Cerebellar nuclear complex (tissue), 1 donor: ENCODE measurements at places on chromosomes 6 and 20.

GRCh38 chr20:11697646-11698045 is 220.0 kb upstream of the BTBD3 start:
- DNase-seq = no peak

DNA sequence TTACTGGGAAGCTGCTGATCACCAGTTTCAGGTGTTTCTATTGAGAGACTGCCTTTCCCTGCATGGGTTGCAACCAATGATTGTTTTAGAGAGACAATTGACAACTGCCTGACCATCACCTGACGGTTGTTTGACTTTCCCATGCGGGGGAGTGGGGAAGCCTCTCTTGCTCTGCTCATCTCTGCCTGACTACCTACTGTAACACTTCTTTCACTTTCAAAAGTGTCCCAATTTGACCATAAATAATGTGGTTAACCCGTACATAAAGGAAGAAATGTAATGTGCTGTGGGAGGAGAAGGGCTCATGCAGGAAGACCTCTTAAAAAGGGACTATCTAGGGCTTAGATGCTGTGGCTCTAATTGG is 122.1 kb upstream of the PHACTR1 start:
- no peak for DNase-seq

DNA sequence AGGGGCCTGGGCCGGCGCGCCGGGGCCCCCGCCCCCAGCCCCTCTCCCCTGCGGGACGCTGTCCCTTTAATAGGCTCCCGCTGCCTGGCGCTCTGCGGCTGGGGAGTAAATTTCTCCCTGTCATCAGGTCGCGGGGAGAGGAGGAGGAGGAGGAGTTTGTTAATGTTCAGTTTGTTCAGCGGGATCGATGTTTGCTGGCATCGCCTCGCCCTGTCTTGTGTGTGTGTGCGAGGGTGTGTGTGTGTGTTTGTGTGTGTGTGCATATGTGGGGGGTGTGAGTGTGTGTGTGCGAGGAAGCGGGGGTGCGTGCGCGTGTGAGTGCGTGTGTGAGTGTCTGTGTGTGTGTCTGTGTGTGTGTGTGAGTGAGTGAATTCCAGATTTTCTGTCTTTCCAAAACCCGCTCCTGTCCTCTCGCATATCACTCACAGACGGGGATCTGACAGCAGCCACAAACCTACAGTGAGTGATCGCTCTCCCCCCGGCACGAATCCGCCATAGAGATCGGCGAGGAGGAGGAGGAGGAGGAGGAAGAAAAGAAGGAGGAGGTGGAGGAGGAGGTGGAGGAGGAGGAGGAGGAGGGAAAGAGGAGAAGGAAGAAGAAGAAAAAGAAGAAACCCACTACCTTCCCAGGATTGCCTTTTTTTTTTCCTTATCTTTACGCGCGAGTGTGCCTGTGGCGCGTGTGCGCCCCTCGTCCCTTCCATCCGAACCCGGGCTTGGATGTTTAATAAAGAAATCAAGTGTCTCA is at the start of gene TSHZ2:
Gene TSHZ2, plus strand, starts transcription at position 169 of the 748 bp plus-strand sequence. CDS start 936 bp downstream, outside the sequence.
- DNase-seq = no peak

DNA sequence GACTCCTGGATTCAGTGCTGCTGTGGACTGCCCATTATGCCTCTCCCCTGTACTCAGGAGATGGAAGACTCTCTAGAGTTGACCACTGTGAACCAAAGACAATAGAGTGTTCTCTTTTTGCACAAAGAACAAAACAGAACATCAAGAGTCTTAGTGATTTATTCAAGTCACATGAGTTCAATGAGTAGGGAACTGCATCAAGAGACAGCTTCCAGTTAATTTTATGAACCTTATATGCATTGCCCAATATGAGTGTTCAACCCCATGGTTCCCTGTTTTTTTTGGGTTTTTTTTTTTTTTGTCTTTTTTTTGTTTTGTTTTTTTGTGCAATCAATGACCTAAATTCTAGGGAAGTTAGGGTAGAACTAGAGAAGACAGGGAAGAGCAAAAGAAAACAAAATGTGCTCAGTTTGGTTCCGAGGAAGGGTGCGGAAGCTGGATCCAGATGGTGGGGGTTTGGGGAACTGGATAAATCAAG is 224.3 kb downstream of the MAFB start:
- DNase-seq = no peak

- no peak for DNase-seq
Observed at GRCh38 chr6:49453221-49453620, 9.8 kb downstream of the MMUT start.

DNA sequence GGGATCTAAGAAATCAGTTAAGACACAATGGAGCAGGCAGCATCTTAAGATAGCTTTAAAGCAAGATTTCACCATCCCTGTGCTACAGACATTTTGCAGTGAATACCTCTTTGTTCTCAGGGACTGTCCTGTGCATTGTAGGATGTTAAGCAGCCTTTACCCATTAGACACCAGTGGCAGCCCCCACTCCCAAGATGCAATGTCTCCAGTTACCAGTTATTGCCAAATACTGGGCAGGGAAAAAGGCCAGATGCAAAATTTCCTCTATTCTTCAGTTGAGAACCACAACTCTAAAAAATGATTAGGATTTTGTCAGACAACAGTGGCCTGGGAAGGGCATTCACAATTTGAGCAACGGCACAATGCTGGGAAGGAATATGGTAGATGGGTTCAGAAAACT is 6.1 kb downstream of the FBXO5 start:
- DNase-seq = no peak

- DNase-seq = no peak
Observed at GRCh38 chr6:109521080-109521479, 38.1 kb upstream of the ZBTB24 start.

GRCh38 chr6:32761072-32761471 is 2.3 kb downstream of the HLA-DQB2 start:
- no peak for DNase-seq

- no peak for DNase-seq
Observed at GRCh38 chr6:144660561-144661115, 375.5 kb downstream of the UTRN start.

- no peak for DNase-seq
Observed at GRCh38 chr20:3222635-3223600, 13.6 kb downstream of the ITPA start.

DNA sequence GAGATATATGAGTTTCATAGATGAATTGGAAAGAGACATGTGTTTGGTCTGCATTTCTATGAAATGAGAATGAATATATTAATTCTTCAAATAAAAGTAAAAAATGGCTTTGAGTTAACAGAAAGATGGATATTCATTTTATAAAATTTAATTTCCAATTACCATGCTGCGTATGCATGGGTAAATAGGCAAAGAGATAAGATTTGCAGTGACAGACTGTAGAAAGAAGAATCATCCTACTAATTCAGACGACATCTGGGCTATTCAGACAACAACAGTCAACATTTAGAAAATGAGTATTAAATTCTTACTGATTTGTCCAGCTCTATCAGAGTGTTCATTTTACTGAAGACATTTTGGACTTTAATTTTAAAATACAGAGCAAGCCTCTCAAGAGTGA is 602.2 kb upstream of the NRSN1 start:
- no peak for DNase-seq

DNA sequence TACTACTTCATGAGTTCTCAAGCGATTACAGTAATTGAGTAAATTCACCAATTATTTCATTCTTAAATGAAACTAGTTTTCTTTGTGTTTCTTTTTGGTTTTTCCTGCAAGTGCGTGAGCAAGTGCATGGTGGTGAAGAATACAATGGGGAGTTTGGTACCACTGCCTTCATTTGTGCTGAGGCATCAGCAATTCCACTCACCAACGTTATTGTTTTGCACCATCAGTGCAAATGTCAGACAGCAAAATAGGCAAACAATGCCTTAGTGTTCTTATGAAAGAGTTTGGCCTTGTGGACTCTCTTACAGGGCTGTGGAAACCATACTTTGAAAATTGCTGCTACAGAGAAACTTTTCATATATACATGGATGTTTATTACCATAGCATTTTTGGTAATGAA is 8.2 kb downstream of the CDH26 start:
- no peak for DNase-seq

DNA sequence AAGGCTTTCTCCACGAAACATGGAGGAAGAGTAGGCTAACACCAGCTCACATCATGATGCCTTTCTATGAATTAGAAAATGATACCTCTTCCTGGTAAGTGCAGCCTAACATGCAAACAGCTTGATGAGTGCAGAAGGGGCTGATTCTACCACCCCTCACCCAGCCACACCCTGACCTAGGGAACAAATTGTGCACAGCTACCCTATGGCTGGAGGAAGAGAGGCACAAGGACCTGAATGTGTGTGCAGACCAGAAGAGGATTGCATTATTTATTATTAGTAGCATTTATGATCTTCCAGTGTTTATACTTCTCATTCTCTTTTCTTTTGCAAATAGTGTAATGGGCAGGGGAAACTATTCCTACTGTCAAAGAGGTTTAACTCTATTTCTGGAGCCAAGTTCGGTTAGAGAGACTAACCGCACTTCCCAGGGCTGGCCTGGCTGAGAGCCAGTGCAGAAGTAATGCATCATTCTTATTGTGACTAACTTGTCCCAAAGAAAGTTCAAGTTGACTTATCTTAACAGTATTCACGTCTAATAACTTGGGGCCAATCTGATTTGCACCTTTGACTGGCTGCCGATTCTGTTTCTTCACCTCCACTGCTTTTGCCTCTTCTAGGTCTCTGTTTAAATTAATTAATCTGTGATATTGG is 237.5 kb downstream of the CD83 start:
- DNase-seq = no peak

GRCh38 chr6:165573671-165574070 is 89.4 kb downstream of the PDE10A start:
- no peak for DNase-seq

DNA sequence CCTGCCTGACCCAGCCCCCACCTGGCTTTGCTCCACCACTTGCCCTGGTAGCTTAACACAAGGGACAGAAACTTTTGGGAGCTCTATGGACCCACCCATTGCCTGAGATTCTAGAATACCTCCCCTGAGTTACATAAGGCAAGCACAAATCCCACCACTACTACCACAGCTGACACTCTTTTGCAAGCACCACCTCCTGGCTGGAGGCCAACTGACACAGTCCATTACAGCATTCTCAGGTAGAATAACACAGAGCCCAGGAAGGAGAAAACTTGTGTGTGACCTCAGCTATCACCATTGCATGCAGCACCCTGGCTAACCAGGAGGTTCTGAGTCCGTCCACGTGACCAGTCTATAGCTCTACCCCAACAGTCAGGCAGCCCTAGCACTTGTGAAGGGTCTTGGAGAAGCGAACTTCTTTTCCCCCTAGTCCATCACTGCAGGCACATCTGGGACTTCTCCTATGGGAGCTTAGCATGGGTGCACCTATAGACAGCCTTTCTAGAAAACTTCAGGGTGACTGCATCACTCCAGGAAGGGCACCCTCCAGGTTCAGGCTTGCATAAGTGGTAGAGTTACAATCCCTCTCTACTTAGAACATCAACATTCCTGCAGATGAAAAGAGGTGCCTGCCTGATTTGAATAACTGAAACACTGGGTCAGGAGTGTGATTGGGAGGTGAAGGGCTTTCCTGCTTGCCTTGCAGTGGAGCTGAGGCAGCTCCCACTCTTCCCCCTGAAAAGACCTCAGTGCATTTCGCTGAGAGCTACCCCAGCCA is 30.1 kb downstream of the CITED2 start:
- no peak for DNase-seq

GRCh38 chr6:2734488-2735166 is 16.1 kb downstream of the MYLK4 start:
- DNase-seq = no peak

- no peak for DNase-seq
Observed at GRCh38 chr6:87879132-87879861, 168.3 kb upstream of the SPACA1 start.

DNA sequence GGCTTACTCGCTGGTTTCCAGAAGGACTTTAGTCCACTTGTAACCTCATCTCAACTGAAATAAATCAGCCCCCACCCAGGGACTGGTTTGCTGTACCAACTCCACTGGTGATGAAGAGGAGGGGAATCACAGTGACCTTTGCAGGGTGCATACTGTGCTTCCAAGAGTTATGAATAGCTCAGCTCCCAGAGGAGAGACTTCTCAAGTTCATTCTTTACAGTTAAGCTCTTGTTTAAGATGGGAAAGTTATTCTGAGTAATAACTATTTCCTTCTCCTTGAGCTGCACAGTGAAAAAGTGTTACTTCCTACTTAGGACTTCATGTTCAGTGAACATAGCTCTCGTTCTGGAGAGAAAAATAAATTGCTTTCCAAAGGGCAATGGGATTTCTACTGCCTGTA is 166.5 kb upstream of the ECI2 start:
- no peak for DNase-seq

GRCh38 chr6:134676307-134677281 is 273.3 kb downstream of the ALDH8A1 start:
- DNase-seq = no peak

DNA sequence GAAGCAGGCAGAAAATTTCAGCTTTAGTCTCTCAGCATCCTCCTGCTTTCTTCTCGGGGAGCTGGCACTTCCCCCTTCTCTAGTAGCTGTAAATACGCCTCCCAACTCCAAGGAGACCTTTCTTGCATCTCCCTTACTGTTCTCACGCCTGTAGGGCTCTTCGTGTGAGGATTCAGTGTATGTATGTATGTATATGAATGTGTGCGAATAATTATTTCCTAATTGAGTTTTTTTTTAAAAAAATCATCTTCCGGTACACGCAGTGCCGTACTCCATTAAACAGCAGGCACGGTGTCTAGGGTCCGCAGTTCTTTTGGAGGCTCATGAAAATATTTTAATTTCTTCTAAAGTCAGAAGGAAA is 85.4 kb downstream of the HFE start:
- no peak for DNase-seq

- DNase-seq = no peak
Observed at GRCh38 chr6:167079853-167080297, 43.0 kb upstream of the CCR6 start.

DNA sequence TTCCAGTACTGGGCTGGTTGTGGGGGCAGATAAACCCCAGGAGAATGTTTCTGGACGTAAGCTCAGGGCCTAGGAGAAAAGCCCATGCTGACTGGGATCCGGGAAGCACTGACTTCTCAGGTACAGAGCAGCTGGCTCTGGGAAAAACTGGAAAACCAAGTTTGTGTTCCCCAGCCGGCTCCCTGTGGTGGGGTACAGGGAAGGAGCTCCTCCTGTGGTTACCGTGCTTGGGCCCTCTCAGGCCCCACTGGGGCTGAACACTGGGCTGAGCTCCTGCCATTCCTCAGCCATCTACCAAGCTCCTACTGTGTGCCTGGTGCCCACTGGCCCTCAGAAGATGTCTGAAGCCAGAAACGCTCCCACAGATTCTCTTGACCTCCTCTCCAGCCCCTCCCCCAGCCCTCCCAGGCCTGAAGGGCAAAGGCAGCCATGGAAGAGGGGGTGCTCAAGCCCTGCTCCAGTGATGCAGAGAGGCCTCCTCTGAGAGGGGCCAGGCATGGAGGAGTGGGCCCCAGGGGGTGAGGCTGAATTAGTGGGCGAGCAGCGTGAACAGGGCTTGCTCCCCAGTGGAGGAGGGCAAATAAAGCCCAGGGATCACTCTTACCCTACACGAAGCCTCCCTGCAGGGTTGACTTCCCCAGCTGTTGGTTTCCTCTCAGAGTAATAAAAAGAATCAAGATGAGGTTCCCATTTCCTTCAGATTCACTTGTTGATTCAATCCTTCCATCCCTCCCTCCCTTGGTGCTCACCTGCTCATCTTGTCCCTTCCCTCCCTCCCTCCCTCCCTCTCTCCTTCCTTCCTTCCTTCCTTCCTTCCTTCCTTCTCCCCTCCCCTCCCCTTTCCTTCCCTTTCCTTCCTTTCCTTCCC is 100.0 kb downstream of the VEGFA start:
- no peak for DNase-seq

GRCh38 chr6:158698931-158699330 is 49.1 kb downstream of the SYTL3 start:
- DNase-seq = no peak
